ENCODE measurements at places on chromosomes 2 and 18.

DNA sequence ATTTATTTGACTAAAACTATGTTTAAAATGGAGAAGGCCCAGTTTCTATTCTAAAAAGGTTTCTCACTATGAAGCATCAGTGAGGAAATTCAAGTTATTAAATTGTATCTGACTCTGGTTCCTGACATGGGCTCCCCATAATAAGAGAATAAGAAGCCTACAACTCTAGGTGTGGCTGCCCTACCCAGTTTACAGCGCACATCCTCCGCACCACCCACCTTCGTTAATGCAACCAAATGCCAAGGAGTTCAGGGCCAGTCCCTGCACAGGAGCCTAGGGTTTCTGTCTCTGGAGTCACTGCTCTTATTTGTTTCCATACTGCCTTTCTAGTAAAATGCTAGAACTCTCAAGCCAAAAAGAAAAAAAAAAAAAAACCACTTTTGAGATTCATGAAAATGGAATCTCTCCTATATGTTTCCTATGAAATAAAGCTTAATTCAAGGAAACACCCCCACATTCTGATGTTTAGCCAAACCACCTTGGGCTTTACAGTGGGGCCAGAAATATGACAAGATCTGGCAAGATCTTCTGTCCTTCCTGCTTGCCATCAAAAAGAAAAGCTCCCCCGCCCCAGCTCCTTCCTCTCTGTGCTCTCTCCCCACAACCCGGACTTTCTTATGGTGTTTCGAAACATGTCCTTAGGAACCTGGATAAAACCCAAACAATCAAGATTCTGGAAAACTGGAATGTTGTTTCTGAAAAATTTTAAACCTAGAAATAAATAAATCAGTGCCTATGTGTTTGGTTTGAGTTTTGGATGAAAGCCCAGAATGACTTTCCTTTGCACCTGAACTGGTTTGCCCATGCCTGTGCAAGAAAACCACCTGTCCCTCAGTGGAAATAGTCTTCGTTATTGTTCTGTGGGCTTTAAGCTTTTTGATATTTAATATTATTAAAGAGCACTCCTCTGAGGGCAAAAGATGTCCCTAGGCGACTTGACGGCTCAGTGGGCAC is 136.7 kb downstream of the SP3 start:
- no peak for DNase-seq

- no peak for DNase-seq
Measured at GRCh38 chr18:44790860-44791259, 110.2 kb downstream of the SETBP1 start.

- no peak for DNase-seq
Measured at GRCh38 chr2:25222477-25223121, 54.2 kb upstream of the POMC start.

GRCh38 chr18:10405014-10405493 is 49.4 kb upstream of the APCDD1 start:
- no peak for DNase-seq

DNA sequence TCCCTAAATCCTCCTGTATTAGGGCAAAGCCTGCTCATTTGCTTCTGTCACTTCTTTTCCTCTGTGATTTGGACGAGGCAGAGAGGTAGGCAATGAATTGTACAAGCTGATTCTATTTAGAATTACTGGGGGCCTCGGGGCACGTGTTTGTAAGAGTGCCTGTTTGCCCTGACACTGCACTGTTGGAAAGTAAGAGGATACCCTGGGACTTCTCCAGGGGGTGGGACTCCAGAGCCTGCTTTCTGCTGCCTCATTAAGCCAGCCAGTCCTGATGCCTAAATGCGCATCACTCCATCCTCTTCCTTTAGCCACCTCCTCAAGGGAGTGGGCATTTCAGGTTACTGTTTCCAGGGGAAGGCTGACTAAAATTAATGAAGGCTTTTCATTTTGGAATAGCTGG is 134.3 kb downstream of the TDRD15 start:
- DNase-seq: no peak

- no peak for DNase-seq
Measured at GRCh38 chr2:62570861-62571698, 65.1 kb upstream of the TMEM17 start.

GRCh38 chr2:71064110-71064611 is 4.3 kb upstream of the NAGK start:
- DNase-seq: no peak

GRCh38 chr2:134738141-134738870 is 19.5 kb upstream of the TMEM163 start:
- peak; percentile 61 for DNase-seq

Measured in suppressor macrophage treated with lipopolysaccharide for 4 hours (primary cell).